ENCODE measurements at places on chromosomes 3 and 15.

DNA sequence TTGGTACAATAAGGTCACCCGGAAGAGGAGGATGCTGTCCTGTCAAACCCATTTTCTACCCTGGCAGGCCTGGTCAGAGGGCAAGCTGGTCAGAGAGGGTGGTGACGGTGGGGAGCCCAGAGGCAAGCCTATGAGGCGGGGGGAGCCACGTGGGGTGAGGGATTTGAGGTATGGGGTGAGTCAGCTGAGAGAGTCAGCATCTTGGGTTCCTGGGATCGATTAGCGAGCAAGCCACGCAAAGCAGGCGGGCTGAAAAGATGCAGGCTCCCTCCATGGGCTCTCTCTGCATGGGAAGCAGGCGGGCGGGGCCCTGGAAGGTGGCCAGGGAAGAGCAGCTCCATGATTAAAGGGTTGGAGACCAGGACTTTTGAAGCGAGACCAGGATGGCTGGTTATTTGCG lies 48.1 kb downstream of the MAGEF1 start:
- no peak for DNase-seq

DNA sequence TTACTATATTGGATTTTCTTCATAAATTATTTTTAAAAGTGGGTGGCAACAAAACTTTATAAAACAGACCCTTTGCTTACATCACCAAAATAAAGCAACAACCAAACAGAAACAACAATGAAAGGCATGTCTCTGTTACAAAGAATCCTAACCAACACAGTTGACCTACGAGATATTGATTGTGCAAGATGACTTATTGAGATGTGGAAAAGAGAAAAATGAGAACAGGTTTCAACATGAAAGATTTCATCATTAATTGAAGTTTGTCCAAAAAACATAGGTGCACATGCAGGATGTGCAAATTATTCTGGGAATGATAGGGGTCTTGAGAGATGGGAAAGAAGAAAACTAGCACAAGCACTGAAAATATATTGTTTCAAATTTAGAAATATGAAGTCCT lies 9.0 kb downstream of the GMNC start:
- no peak for DNase-seq

- DNase-seq = no peak
Measured at GRCh38 chr3:94596887-94597566, 534.2 kb downstream of the NSUN3 start.

GRCh38 chr3:148735597-148735996 lies 37.9 kb downstream of the AGTR1 start:
- no peak for DNase-seq

DNA sequence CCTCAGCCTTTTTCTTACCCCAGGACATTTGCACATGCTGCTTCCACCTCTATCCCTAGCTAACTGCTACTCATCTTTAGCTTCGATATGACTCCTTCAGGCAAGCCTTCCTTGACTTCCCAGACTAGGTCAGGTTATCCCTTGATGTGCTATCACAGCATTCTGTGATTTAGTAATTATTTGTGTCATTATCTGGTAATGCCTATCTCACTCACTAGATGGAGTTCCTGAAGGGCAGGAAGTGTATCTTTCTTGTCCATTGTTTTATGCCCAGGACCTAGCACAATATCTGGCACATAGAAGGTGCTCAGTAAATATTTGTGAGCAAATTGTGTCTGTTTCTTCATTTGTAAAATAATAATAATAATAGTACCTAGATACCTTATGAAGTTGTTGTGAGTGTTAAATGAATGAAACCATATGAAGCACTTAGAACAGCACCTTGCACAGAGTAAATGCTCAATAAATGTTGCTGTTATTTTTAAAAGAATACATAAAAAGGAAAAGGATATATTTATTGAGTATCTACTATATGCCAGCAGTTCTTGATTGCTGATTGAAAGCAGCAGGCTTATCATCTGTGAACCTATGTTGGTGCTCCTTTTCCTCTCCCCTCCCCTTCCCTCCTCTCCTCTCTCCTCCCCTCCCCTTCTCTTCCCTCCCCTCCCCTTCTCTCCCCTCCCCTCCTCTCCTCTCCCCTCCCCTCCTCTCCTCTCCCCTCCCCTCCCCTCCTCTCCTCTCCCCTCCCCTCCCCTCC lies 31.5 kb downstream of the SQOR start:
- no peak for DNase-seq

GRCh38 chr3:171755015-171755589 lies 55.2 kb downstream of the PLD1 start:
- no peak for DNase-seq

DNA sequence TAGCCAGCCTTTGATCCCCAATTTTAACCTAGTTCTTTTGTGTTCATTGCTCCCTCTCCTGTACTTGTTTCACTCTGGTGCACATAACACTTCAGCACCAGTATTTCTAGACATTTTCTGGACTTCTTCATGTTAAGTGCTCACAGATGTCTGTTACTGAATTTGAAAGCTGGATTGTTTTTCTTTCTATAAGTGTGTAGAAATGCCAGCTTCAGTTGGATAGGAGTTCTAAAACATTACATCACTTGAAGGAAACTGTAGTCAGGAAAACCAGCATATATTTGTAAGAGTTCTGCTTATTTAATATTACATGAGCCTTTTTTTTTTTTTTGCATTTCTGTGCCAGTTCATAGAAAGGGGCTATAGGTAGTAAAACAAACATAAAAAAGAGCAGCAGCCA lies 21.6 kb downstream of the QTRT2 start:
- DNase-seq = no peak

Data from anterior cingulate cortex (tissue), 58 donors.